ENCODE measurements at places on chromosomes 16 and 17. TPM values are rescaled to one million over a fixed set of nuclear protein-coding genes. Genes with fewer than 3 reads are reported as not detected.

The PLA2G10 gene
- total RNA-seq = not detected

The GUCY2D gene
- total RNA-seq = not detected

The SLC16A6 gene
- 8.1 TPM for total RNA-seq

The ITGAX gene
- total RNA-seq = 30.0 TPM

The FOXN1 gene
- total RNA-seq = not detected

The ABCC3 gene
- 1.5 TPM for total RNA-seq

The ACE gene
- 0.46 TPM for total RNA-seq

The GH2 gene
- not detected for total RNA-seq

The DOC2B gene
- total RNA-seq = not detected

The MYLK3 gene
- total RNA-seq = 0.37 TPM

The VAT1L gene
- 0.11 TPM for total RNA-seq

The CBX2 gene
- 8.5 TPM for total RNA-seq

The RABEP2 gene
- total RNA-seq = 25.1 TPM

The CACNG5 gene
- total RNA-seq = not detected

The ABCA8 gene
- 0.15 TPM for total RNA-seq

The WSCD1 gene
- not detected for total RNA-seq

The SLC12A3 gene
- total RNA-seq = 4.8 TPM

The UTS2R gene
- 0.36 TPM for total RNA-seq

The RUSF1 gene
- total RNA-seq = 43.6 TPM

The PTX4 gene
- not detected for total RNA-seq

The CCL8 gene
- total RNA-seq = not detected

The CMTM2 gene
- total RNA-seq = not detected

The ETV4 gene
- total RNA-seq = 2.2 TPM

The OR1F1 gene
- not detected for total RNA-seq

The SKAP1 gene
- total RNA-seq = 38.4 TPM

The DRC3 gene
- not detected for total RNA-seq

The SHISA9 gene
- total RNA-seq = 0.05 TPM

The TOX3 gene
- 0.13 TPM for total RNA-seq

The WWOX gene
- 18.3 TPM for total RNA-seq

The LRRC37B gene
- total RNA-seq = 12.5 TPM

The KRT17 gene
- 2.4 TPM for total RNA-seq

The CACNG3 gene
- not detected for total RNA-seq

The NDE1 gene
- 156 TPM for total RNA-seq

The CDK3 gene
- total RNA-seq = 5.3 TPM

The ATP6V0A1 gene
- total RNA-seq = 42.6 TPM

The HASPIN gene
- 16.5 TPM for total RNA-seq

The CDRT15L2 gene
- total RNA-seq = not detected

The MC1R gene
- 0.72 TPM for total RNA-seq

The SMIM36 gene
- not detected for total RNA-seq

The LGALS9C gene
- total RNA-seq = 1.1 TPM

Measured in GM12878 (cell line).